ENCODE measurements at places on chromosomes 12 and 14. TPM values are rescaled to one million over a fixed set of nuclear protein-coding genes. Genes with fewer than 3 reads are reported as not detected.

GRCh38 chr14:27608377-27608776 is 1010.5 kb upstream of the NOVA1 start:
- no peaks in the 10 kb centered on the region for H3K36me3 ChIP-seq
- no peak overlapping the region for H3K4me3 ChIP-seq
- no peak for DNase-seq
- no peaks in the 10 kb centered on the region for H3K27me3 ChIP-seq
- no peaks in the 10 kb centered on the region for H3K4me1 ChIP-seq

DNA sequence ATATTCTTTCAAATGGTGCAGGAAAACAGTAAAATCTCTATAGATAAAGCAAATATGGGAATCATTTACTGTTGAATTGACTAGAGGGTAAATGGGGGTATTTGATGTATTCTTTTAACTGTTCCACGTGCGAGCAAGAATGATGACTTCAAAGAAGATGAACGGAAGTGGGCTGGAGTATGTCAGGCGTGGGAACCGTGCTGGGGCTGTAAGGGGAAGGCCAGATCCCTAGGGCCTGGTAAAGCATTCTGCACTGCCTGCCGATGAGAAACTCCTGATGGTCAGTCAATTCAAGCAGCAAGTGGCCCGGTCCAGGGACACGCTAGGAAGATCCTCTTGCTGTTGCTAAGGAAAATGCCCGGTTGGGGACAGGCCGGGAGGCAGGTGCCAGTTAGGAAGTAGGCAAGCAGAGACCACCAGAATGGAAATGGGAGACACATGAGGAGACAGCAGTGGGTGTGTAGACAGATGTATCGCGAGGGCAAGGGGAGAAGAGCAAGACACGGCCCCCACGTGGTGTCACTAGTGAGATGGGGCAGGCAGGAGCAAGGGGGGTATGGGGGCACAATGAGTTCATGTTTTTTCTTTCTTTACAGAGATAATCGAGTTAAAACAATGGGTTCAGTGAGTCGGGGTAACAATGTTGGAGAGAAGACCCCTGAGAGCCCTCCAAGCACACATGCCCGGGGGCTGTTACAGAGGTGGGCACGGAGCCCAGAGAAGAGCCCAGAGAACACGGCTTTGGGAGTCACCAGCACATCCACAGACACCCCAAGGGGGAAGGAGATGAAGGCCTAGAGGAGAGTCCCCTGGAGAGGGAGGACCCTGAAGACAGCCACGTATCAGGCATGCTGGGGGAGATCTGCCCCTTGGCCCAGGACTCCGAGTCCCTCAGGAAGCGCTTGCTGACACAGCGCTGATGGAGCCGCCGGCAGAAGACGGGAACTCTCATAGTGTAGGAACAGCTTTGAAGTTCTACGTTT is 37.2 kb downstream of the FBXO21 start:
- no peaks in the 10 kb centered on the region for H3K27me3 ChIP-seq
- no peak overlapping the region for H3K4me3 ChIP-seq
- H3K27ac ChIP-seq, result no peak overlapping the region
- H3K36me3 ChIP-seq, result peaks cover 25% of the 10 kb centered on the region
- peaks cover 20% of the 10 kb centered on the region for H3K4me1 ChIP-seq
- no peak for DNase-seq

DNA sequence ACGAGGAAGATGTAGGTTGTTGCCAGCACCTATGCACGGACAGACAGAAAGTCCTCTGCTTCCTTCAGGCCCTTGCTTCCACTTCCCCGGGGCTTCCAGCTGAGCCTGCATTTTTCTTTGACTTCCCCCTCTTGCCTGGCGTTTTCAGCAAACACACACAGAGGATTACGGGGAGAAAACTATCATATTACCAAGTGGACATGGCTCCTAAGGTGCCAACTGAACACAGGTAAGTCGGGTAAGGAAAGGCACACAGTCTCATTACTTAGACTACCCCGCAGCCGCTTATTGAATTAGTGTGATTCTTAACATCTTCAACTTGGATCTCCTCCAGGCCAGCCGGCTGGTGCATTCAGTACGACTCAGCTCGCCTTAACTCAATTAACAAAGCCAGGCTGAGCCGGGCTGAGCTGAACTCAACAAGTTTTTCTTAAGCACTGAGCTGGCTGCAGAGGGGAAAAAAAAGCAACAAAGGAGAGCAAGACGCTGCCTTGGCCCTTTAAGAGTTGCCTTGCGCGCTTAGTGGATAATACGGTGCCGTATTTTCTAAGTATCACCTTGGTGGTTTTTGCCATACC is 19.2 kb upstream of the MAP1LC3B2 start:
- H3K4me1 ChIP-seq, result peaks cover 18% of the 10 kb centered on the region
- no peak overlapping the region for H3K4me3 ChIP-seq
- no peaks in the 10 kb centered on the region for H3K36me3 ChIP-seq
- no peak overlapping the region for H3K27ac ChIP-seq
- no peaks in the 10 kb centered on the region for H3K27me3 ChIP-seq

DNA sequence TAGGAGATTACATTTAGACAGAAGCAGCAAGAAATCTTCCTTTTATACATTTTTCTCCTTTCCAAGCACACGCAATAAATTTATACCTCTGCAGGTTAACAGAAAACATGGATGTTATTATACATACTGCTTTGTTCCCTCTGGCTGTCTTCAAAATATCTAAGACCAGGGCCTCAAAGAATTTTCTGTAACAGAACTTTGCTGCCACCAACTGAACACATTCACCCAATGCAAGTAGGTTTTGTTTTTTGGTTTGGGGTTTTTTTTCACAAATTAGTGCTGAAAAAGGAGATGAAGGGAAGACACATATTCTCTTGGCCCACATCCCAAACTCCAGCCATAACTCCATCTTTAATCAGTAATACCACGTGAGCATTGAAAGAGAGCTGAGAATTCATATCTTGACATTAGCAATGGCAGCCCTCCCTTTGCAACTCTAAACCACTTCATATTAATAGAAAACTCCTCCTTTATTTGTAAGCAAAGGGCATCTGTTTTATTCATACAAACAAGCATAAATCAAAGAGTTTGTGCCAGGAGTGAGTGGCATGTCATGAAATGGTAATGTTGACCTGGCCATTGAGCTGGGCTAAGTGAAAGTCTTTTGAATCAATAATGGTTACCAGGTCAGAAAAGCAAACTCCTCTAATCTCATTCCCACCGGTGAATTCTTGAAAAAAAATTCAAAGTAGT is 150.8 kb upstream of the FSCB start:
- DNase-seq, result no peak
- H3K4me3 ChIP-seq, result no peak overlapping the region
- no peak overlapping the region for H3K27ac ChIP-seq

DNA sequence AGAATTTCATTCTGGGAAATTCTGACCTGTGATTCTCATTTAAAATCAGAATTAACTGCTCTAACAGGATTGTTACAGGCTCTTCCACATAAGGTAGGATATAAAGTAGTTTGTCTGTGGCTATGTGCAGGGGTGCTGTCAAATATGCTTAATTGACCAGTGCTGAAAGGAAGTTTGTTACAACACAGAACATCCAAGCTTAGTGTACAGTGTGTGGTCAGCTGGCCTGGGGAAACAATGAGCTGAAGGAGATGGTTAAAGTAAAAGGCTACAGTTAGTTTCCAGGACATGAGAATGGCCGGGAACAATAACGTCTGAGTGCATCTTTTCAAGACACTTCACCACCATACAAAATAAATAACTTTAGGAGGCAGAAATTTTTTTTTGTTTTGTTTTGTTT is 68.0 kb downstream of the PKP2 start:
- no peak for DNase-seq
- no peak overlapping the region for H3K27ac ChIP-seq
- H3K36me3 ChIP-seq, result no peaks in the 10 kb centered on the region
- H3K4me3 ChIP-seq, result no peak overlapping the region
- peaks cover 6% of the 10 kb centered on the region for H3K27me3 ChIP-seq
- H3K4me1 ChIP-seq, result no peaks in the 10 kb centered on the region

DNA sequence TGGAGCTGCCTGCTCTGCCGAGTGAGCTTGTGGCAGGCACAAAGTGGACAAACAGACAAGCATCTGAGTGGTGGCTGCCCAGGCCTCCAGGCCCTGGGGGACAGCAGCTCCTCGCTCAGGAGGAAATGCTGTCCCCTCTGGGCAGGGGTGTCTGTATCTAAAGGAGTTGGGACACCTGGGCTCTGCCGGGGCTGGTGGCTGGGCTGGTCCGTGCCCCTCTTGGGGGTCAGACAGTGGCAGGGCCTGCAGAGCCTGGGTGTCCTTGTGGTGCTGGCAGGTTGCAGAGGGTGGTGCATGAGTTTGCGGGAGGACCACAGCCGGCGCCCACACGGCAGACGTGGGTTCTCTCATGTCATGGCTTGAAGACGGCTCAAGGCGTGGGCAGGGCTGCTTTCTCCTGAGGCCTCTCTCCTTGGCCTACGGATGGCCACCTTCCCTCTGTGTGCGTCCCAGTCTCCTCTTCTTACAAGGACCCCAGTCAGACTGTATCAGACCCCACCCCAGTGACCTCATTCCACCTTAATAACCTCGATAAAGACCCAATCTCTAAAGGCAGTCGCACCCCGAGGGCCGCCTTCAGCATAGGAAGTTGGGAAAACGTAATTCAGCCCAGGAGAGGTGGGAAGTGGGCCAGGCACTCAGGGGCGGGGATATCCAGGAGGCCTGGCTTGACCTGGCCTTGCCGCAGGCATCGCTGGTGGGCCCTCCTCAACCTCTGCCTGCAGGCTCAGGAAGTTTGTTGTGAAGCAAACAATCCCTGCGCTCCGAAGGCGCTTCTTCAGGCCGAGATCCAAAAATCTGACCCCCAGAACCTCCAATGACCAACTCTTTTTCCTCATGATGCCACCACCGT is 110.0 kb downstream of the KIF26A start:
- DNase-seq, result peak; percentile 17
- no peak overlapping the region for H3K27ac ChIP-seq

DNA sequence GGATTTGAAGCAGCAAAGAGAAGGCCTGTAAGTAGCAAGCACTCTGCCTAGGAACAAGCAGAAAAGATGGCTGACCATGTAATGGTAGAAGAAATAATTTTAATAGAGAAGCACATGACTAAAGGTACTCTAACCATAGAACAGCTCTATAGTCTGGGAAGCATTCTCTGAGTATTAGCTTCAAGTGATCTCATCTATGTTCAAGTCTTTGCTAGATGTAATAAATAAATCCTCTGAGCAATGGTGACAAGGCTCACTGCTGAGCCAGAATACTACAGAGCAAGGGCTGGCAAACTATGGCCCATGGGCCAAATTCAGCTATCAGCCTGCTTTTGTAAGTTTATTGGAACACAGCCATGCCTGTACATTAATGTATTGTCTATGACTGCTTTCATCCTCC is 84.8 kb downstream of the PEBP1 start:
- H3K36me3 ChIP-seq, result peaks cover 13% of the 10 kb centered on the region
- peaks cover 2% of the 10 kb centered on the region for H3K4me1 ChIP-seq
- H3K27ac ChIP-seq, result no peak overlapping the region
- no peaks in the 10 kb centered on the region for H3K27me3 ChIP-seq

DNA sequence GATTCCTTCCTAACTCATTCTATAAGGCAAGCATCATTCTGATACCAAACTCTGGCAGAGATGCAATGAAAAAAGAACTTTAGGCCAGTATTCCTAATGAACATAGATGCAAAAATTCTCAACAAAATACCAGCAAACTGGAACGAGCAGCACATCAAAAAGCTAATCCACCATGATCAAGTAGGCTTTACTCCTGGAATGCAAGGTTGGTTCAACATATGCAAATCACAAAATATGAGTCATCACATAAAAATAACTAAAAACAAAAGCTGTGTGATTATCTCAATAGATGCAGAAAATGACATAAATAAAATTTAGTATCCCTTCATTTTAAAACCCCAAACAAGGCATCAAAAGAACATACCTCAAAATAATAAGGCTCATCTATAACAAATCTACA is 98.9 kb downstream of the ACSS3 start:
- no peak overlapping the region for H3K4me3 ChIP-seq
- no peaks in the 10 kb centered on the region for H3K4me1 ChIP-seq
- DNase-seq, result no peak
- H3K27me3 ChIP-seq, result peaks cover 2% of the 10 kb centered on the region

DNA sequence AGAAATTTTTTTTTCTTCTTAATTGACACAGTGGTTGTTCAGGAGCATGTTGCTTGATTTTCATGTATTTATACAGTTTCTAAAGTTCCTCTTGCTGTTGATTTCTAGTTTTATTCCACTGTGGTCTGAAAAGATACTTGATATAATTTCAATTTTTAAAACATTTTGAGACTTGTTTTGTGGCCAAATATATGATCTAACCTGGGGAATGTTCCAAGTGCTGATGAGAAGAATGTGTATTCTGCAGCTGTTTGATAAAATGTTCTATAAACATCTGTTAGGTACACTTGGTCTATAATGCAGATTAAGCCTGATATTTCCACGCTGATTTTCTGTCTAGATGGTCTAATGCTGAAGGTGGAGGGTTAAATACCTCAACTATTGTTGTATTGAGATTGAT is 151.4 kb upstream of the IFNG-AS1 start:
- DNase-seq, result no peak
- H3K4me1 ChIP-seq, result no peaks in the 10 kb centered on the region
- no peak overlapping the region for H3K4me3 ChIP-seq
- H3K27me3 ChIP-seq, result no peaks in the 10 kb centered on the region
- H3K27ac ChIP-seq, result no peak overlapping the region

- H3K36me3 ChIP-seq, result peaks cover 13% of the 10 kb centered on the region
- peaks cover 3% of the 10 kb centered on the region for H3K4me1 ChIP-seq
- no peak for DNase-seq
- H3K27me3 ChIP-seq, result peaks cover 4% of the 10 kb centered on the region
Measured at GRCh38 chr14:103362780-103363179, 22.4 kb upstream of the MARK3 start.

DNA sequence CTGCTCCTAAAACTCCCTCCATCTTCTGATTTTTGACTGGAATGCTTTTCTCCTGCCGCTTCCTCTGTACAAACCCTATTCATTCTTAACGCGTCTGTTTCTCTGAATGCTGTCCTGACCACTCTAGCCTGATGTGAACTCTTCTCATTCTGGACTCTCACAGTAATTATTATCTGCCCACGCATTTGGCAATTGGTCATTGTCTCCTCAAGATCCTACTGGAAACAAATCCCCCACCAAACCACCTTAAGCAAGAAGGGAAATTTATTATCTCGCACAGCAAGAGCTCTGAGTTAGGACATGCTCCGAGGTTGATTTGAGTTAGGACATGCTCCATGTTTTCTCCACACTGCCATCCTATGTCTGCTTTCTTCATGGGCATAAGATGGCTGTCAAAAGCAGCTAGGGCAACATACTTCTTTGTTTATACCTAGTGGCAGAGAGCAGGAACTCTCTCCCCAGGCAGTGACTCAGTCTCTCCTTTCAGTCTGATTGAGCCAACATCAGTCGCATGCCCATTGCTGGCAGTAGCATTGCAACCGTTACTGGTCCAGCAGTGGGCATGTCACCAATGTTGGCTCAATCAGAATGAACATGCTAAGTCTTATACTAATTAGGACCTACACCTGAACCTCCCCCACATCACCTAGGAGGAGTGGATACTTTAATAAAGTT is 102.2 kb downstream of the SSPN start:
- no peak overlapping the region for H3K4me3 ChIP-seq
- peaks cover 13% of the 10 kb centered on the region for H3K4me1 ChIP-seq
- no peak for DNase-seq
- peaks cover 8% of the 10 kb centered on the region for H3K27me3 ChIP-seq

- no peaks in the 10 kb centered on the region for H3K4me1 ChIP-seq
- no peaks in the 10 kb centered on the region for H3K36me3 ChIP-seq
- H3K27ac ChIP-seq, result no peak overlapping the region
- no peak for DNase-seq
Measured at GRCh38 chr12:96810057-96810456, 97.0 kb upstream of the NEDD1 start.

GRCh38 chr12:93134175-93134890 is 205.2 kb upstream of the EEA1 start:
- no peaks in the 10 kb centered on the region for H3K27me3 ChIP-seq
- no peak overlapping the region for H3K4me3 ChIP-seq
- no peak for DNase-seq
- no peak overlapping the region for H3K27ac ChIP-seq

Gene SERPINA10
- total RNA-seq, result not detected

Gene ST8SIA1
- 15.4 TPM for total RNA-seq

Gene FOXG1
- total RNA-seq, result not detected

Gene KRT6C
- total RNA-seq, result not detected

Gene PLEKHD1
- 0.08 TPM for total RNA-seq

Gene KLRC3
- total RNA-seq, result 5.6 TPM
